ENCODE measurements at places on chromosomes 5 and 9.

DNA sequence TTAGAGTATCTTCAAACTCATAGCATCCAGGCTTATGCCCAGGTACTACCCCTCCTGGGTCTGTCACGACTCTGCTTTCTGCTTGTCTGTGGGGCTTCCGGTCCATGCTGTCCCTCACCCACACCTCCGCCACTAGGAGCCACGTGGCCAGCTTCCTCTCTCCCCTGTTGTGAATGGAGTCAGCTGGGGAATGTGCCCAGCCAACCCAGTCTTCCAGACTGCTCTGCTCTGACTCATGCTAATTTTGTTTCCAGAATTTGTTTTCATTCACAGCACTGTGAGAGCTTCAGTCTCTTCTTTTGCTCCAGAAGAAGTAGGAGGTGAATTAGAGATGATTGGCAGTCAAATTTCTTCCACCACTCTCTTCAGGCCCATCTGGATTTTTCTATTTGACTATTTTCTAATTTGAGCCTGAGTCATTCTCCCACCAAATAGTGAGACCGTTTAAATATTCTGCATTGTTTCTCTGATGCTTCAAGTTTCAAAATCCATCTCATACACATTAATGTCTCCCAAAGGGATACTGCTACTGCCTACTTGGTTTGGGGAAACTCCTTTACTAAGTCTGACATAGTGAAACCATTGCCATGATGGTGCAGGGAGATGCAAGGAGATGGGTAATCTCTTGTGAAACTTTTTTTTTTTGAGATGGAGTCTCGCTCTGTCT is 424.1 kb upstream of the KIF2A start:
- no peak for DNase-seq

DNA sequence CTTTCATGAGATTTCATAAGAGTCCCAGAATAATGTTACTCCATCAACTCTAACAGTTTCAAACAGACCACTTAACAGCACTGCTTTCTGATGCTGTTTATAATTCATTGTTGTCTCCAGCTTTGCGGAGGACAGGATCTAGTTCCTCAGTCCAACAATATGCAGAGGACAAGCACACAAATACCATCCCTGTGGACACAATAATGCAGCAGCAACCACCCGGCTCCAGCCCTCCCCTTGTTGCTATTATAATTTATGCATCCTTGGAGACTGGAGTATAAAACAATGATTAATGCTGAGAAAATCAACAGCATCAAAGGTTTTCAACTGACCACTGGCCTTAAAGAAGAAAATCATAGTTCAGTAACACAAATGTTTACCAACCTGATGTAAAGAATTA is 108.3 kb downstream of the DENND1A start:
- no peak for DNase-seq

DNA sequence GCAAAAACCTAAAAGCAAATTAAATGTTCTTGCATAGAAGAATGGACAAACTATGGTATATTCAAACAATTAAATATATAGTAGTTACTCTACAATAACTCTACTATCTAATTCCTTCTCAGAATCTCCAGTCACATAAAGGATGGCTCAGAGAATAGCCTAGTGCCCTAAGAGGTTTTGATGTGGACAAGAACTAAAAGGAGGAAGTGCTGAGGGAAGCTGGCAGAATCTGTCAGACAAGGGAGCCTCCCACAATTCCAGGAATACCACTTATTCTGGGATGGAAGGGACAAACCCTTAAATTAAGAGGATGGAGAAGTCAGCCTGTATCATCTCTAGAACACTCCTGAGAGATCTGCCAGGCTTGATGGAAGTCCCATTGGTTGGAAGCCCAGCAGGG is 30.4 kb downstream of the TNFSF8 start:
- DNase-seq, result no peak

DNA sequence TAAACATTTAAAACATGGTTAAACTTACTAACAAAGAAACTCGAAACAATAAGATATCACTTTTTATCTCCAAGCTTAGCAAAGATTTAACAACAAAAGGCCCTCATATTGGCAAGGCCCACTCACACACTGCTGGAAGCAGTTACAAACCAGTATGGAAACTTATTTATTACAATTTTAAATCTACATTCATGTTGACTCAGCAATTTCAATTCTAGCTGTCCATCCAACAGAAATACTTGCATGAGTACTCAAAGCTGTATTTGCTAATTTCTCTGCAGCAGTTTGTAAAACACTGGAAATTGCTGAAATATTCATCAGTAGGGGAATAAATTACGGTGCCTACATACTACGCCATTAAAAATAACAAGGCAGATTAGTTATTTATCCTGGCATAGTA is 2.8 kb upstream of the DNAJA1 start:
- DNase-seq, result no peak

GRCh38 chr5:160044967-160045366 is 36.0 kb downstream of the TTC1 start:
- no peak for DNase-seq

GRCh38 chr9:105206821-105207699 is 37.4 kb upstream of the SLC44A1 start:
- no peak for DNase-seq

DNA sequence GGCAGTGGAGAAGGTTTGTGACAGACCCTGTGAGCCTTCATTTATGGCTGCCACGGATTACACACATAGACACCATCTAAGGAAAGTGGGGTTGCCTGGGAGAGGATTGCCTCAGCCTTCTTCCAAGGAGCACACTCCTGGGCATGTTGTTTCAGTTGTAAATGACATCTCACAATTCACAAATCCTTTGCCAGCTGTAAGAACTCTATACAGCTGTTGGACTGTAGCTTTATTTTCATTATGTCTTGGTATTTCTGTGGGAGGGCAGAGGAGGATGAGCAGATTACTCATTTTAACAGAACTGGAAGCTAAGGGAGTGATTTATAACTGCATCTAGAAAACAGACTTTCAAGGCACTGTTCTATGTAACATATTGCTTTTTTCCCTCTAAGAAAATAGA is 25.6 kb downstream of the MELK start:
- DNase-seq, result no peak

DNA sequence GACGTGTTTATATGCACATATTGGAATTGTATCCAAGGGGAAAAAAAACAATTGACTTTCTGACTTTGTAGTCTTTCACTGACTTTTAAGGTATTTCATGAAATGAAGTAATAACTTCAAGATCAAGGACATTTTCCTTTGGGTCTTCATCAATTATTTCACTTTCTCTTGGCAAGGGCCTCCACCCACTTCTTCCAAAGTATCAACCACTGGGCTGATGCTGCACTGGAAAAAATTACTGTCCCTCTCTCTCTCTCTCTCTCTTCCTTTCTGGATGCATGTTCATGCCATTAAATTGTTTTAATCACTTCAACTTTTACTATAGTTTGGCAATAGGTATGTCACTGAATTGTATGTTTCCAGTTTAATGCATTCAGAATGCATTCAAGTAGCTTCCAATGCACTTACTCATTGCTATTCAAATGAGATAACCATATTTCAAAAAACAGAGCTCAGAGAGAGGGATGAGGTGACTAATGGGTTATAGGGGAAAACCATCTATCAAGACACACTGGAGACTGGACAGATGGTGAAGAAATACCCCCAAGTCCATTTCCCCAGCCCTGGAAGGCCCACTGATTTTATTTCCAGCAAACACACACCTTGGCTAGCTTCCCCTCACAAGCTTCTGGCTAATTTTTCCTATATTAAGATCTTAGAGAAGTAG is 585.3 kb downstream of the EBF1 start:
- DNase-seq, result no peak

- DNase-seq, result no peak
These were observed 122.0 kb downstream of the TLE4 start for GRCh38 chr9:79693750-79694149.

DNA sequence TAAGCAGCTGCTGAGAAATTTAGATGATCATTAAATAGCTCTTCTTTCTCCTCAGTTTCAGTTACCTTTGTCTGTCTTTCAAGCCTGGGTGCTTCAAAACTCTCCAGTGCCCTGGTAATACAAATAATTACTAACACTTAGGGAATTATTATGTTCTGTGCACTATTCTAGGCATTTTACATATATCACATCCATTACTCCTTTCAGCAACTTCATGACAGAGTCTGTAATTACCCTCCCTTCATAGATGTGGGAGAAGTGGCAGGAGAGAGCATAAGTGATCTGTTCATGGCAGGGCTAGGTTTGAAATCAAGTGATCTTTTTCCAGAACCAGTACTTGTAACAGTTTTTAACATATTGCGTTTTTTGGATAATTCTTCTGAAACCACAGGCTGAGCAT is 32.0 kb downstream of the MAN2A1 start:
- DNase-seq, result no peak

DNA sequence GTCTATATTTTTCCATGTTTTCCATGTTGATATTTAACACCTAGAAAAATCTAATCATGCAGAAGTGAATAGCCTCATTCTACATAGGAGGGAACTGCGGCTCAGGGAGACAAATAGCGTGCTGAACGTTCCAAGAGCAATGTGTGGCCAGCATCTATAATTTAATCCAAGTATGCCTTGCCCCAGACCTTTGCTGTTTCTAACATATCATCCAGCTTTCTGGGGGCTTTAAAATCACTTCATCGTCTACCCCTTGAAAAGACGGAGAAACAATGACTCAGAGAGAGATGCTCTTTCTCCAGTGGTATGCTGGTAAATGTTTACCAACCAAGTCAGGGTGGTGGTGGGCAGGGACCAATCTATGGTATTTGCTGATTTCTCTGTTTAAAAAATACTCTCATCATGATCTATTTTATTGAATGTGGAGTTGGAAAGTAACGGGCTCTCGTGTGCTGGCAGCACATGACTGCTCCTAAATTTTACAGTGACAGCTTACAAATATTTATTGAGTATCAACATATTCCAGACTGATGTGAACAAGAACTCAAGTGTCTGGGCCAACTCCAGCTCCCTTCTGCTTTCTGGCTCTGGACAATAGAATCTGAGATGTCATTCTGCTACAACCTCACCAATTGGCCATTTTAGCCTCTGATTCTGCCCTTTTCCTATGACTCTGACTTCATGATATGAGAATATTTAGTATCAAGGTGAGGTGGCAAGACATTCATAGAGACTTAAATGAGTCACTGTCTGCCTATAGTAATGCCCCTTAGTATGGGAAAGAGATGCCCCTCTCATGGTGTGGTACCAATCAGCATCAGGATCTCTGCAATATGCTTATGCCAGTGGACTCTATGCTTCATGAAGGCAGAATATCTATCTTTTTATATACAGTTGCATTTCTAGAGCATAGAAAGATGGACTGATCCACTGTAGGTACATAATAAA is 407.4 kb upstream of the TNC start:
- DNase-seq, result no peak

GRCh38 chr9:76162751-76163500 is 231.3 kb downstream of the RFK start:
- DNase-seq, result no peak

DNA sequence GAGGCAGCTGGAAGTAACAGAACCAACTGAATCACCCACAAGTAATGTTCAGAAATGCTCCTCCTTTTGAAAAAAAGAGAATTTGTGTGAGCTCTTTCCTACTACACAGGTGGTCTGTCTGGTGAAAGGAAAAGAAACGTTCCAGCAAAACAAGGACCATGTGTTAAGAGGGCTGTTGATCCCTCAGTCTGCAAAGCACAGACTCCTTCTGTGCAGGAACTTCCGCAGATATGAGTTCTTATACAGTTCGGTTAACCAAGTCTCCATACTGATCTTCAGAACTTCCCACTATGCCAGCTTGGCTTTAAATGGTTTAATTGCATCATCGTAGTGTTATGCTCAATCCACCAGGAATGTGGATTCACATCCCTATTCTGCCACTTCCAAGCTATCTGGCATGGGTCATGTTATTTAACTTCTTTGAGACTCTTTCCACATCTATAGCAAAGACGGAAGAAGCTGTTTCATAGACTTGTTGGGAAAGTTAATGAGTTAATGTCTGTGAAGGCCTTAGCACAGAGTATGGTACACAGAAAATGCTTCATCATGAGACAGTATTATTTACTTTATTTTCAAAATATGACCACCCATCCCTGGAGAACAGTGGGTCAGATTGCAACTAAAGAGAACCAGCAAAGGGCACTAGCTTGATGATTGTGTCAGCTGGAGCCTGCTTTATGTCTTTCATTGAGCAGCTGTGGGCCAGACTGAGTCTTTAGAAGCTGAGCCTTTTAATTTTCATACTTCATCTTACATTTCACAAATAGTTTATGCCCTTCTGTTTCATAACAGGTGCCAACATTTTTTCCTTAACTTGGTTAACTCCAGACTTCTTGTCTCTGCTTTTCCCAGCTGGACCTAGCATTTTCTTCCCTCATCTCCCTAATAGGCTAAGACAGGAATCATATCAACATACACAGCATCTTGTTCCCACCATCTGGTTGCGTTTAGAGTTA is 89.9 kb downstream of the MAMDC2 start:
- no peak for DNase-seq

DNA sequence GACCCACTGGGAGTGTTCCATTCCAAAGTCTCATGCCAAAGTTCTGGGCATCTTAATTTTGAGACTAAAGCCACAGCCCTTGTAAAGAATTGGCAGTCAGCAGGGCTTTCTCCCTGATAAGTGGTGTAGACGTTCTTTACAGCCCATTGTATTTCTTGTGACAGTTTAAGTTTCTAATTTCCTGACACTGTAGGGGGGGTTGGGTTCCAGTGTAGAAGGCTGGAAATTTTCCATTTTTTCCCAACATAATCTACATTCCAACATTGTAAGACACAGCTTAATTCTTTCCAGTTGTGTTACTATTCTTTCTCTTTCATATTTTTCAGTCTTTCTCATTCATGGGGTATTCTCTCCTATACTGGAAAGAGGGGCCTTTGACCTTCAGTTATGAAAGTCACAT is 121.1 kb downstream of the FBXL7 start:
- DNase-seq, result no peak

DNA sequence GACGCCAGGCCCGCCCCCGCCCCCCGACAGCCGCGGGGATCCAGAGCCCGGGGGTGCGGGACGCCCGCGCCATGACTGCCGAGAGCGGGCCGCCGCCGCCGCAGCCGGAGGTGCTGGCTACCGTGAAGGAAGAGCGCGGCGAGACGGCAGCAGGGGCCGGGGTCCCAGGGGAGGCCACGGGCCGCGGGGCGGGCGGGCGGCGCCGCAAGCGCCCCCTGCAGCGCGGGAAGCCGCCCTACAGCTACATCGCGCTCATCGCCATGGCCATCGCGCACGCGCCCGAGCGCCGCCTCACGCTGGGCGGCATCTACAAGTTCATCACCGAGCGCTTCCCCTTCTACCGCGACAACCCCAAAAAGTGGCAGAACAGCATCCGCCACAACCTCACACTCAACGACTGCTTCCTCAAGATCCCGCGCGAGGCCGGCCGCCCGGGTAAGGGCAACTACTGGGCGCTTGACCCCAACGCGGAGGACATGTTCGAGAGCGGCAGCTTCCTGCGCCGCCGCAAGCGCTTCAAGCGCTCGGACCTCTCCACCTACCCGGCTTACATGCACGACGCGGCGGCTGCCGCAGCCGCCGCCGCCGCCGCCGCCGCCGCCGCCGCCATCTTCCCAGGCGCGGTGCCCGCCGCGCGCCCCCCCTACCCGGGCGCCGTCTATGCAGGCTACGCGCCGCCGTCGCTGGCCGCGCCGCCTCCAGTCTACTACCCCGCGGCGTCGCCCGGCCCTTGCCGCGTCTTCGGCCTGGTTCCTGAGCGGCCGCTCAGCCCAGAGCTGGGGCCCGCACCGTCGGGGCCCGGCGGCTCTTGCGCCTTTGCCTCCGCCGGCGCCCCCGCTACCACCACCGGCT is 1.0 kb downstream of the FOXE1 start:
- no peak for DNase-seq

- no peak for DNase-seq
These were observed 463.8 kb downstream of the BNC2 start for GRCh38 chr9:16406526-16407225.

- DNase-seq, result no peak
These were observed 8.1 kb upstream of the RNU6ATAC start for GRCh38 chr9:134172198-134173126.

All from activated naive CD4-positive, alpha-beta T cell treated with anti-CD3 and anti-CD28 coated beads, Interleukin-2, amount 50 U/mL, for 72 hours (primary cell).